ENCODE measurements at places on chromosomes 2 and 18.

GRCh38 chr2:200449149-200449548, 60.7 kb downstream of the KCTD18 start:
- no peak for DNase-seq

- DNase-seq = peak; percentile 44
Observed at GRCh38 chr18:13530879-13531387, 195.4 kb downstream of the FAM210A start.

GRCh38 chr18:39611381-39612100, 2045.9 kb upstream of the CELF4 start:
- no peak for DNase-seq

GRCh38 chr18:24488824-24489493, 28.5 kb downstream of the HRH4 start:
- DNase-seq = peak; percentile 67

DNA sequence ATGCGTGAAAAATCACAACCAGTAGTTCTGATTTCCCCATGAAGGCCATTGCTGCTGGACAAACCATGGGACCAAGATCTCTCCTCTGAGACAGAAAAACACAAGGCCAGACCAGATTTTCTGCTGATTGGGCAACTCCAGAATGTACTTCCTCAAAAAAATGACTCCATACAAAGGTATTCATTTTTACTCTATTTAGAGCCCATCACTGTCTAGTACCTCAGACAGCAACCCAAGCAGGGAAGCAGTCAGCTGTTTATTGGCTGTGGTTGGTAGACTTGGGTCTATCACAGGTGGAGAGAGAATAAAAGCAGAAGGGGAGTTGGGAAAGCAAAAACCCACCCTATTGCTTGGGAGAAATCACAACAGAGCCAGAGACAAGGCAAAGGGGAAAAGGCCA, 219.9 kb downstream of the PIK3C3 start:
- peak; percentile 4 for DNase-seq

- peak; percentile 45 for DNase-seq
Observed at GRCh38 chr2:55887901-55888624, 35.5 kb downstream of the EFEMP1 start.

DNA sequence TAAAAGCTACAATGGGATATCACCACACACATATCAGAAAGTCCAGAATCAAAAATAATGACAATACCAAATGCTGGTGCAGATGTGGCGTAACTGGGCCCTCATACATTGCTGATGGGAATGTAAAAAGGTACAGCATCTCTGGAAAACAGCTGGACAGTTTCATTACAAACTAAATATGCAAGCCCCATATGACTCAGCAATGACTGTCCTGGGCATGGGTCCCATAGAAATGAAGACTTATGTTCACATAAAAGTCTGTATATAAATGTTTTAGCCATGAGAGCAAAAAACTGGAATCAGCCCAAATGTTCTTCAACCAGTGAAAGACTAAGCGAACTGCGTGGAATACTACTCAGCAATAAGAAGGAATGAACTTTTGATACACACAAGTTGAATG, 56.7 kb downstream of the ALPK2 start:
- no peak for DNase-seq

GRCh38 chr18:4721545-4721944, 266.4 kb upstream of the DLGAP1 start:
- DNase-seq = no peak

GRCh38 chr18:80022613-80023012, 11.6 kb upstream of the RBFA start:
- DNase-seq = peak; percentile 46

DNA sequence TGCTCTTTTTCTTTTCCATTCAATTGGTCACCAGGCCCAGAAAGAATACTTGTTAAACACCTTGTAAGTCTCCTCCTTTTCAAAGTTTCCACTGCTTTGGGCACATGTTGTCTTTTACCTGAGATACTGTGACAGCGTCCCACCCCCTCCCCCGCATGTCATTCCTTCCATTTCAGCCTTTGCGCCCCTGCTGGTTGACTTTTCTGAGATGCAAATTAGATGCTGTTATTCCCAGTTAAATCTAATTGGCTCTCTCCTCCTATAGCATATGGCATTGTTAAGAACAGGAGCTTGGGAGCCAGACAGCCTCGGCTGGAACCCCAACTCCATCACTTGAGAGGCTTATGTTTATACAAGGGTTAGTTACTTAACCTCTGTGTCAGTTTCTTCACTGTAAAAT, 80.3 kb upstream of the GAREM1 start:
- DNase-seq = no peak

- DNase-seq = no peak
Observed at GRCh38 chr18:54148151-54148550, 76.3 kb downstream of the MBD2 start.

DNA sequence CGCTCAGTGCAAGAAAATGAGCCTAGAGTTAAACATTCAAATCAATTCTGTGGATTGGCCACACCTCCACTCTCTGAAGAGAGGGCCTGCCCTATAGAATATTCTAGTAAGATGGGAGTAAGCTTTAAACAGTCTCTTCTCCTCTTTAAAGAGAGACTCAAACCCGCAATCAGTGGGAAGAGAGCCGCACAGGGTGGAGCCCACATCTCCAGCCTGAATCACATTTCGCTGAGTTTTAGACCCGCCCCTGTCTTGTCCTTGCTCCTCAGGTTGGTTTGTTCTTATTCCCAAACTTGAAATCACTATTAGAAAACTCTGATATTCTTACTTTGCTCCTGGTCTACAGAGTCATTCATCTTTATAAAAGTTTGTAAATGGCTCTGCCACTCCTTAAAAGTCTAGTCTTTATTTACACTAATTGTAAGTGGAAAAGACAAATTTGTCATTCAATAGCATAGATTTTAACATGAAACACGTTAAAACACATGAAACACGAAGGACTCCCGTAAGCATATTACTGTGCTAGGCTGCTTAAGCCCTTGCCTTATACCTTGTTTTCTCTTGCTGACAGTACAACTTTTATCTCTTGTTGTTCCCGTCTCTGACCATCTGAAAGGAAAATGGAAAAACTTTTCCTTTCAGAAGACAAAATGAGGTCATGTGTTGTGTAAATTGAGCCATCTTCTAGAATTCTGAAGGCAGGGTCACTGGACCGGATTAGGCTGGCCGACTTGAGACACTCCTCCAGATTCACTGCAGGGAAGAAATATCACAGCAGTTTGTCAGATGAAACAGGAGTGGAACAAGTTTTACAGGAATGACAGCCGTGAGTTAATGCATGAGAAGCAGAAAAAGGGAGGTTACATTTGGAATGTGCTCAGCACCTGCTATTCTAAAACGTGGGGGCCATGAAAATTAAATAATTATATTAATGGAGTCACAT, 5.6 kb downstream of the DSC1 start:
- no peak for DNase-seq

- DNase-seq = no peak
Observed at GRCh38 chr18:50653402-50654093, 93.7 kb downstream of the MAPK4 start.

DNA sequence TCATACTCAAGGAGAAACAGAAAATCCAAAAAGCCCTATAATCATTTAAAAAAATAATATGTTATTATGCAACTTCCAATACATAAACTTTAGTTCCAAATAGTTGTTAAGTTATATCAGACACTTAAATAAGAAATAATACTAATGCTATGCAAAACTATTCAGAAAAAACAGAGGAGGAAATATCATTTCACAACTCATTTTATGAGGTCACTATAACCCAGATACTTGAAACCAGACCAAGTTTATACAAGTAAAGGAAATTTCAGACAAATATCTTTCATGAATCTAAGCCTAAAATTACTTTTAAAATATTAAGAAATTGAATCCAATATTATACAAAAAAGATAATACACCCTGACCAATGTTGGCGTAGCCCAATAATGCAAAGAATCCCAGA, 260.8 kb downstream of the CD226 start:
- no peak for DNase-seq

GRCh38 chr2:26721115-26722032, 28.9 kb downstream of the KCNK3 start:
- no peak for DNase-seq

DNA sequence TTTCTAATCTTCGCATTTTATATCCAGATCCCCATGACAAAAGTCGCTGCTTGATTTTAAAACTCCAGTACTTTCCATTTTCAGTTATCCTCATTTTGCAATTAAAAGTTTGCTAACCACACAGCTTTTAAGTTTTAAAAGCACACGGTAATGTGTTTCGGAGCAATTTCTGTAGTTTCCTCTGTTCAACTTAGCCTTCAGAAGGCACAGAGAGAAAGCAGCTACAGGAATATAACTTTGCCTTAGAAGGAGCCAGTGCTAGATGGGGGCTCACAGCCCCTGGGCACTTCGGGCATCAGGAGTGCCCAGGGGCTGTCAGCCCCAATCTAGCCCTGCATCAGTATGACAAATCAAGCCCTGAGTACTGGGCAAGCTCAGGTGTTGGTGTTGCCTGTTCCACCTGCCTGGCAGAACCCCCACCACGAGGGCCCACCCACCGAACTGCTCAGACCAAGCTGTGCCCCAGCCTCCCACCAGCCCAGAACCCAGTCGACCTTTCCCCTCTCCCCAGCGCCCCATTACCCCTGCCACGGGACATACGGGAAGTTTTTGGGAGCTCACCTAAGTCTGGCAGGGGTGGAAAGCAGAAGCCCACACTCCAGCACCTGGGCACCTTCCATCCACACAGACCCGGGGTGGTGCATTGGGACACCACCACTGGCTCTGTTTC, 47.3 kb downstream of the TRABD2A start:
- no peak for DNase-seq

DNA sequence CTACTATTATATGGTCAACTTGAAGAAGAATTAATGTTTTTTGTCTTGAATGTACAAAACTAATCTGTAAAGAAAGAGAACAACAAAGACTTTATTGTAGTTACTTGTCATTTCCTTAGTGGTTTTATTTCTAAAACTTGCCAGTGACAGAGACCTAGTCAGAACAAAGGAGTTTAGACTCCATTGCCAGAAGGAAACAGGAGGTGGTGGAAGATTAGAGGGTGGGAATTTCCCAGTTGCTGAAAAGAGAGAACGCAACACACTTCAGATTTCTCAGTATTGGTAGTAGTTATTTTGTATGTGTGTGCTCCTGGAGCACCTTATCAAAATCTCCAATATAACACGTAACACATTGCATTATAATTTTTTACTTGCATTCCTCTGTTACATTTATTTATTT, 81.4 kb downstream of the CDCA7 start:
- DNase-seq = no peak

GRCh38 chr2:148917431-148917830, 42.4 kb downstream of the KIF5C start:
- no peak for DNase-seq

GRCh38 chr18:44507729-44508325, 172.9 kb upstream of the SETBP1 start:
- peak; percentile 88 for DNase-seq

- no peak for DNase-seq
Observed at GRCh38 chr2:88831071-88831791, 139.8 kb downstream of the RPIA start.

- no peak for DNase-seq
Observed at GRCh38 chr2:11980809-11981208, 234.4 kb downstream of the LPIN1 start.

DNA sequence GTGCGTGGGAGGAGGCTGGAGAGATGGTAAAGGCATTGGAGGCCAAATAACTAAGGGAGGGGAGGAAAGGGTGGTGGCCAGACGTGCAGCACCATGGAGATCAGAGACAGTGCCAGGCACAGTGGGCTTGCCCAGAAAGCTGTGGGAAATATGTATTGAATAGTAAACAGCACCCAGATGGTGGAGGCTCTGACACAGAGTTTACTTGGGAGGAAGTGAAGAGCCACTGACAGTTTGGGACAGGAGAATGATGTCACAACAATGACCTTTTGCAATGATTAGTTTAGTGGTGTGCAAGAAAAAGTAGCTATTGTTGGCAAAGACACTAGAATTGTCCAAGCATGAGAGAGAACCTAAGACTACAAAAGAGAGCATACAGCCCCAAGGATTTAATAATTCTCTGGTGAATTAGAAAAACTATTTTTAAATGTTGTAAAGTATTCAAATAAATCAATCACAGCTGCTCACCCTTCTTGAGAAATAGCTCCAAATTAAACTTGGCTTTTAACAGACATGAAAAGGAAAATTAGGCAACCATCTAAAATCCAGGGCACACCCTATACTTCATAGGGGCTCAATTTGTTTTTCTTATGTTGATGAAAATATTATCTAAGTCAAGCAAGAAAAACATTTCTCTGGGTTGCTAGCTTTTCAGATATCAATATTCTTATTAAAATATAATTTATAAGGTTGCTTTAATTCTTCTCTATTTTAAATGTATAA, 458.7 kb upstream of the HNRNPA3 start:
- peak; percentile 22 for DNase-seq

GRCh38 chr2:177355874-177356273, 36.7 kb upstream of the AGPS start:
- no peak for DNase-seq

- DNase-seq = no peak
Observed at GRCh38 chr2:181552808-181553207, 95.6 kb downstream of the ITGA4 start.

- DNase-seq = no peak
Observed at GRCh38 chr18:44700652-44701051, 20.0 kb downstream of the SETBP1 start.

DNA sequence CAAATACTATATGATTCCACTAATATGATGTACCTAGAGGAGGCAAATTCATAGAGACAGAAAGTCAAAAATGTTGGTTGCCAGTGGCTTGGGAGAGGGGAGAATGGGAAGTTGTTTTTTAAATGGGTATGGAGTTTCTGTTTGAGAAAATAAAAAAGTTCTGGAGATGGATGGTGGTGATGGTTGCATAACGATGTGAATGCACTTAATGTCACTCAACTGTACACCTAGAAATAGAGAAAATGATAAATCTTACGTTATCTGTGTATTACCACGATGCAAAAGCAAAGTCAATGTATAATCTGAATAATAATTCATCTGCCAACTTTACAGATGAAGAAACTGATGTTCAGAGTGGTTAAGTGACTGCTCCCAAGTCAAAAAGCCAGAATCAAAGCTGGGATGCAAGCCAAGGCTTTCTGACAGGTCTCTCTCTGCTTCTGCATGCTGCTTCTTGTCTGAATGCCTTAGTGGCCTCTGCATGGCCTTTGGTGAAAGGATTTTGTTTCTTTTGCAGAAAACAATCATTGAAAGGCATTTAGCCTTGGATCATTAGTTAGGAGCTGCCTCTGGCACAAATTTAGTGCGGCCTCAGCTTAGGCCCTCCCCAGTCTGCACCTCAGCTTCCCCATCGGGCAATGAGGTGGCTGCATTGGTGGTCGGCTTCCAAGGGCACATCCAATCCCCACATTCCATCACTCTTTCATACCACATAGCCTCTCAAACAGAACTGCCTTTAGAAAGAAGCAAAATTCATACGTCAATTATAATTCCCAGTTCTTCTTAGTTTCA, 46.5 kb upstream of the MYCN start:
- DNase-seq = no peak

- peak; percentile 77 for DNase-seq
Observed at GRCh38 chr18:49249521-49249920, 210.9 kb downstream of the DYM start.

- no peak for DNase-seq
Observed at GRCh38 chr2:1773883-1774282, 29.6 kb upstream of the PXDN start.

DNA sequence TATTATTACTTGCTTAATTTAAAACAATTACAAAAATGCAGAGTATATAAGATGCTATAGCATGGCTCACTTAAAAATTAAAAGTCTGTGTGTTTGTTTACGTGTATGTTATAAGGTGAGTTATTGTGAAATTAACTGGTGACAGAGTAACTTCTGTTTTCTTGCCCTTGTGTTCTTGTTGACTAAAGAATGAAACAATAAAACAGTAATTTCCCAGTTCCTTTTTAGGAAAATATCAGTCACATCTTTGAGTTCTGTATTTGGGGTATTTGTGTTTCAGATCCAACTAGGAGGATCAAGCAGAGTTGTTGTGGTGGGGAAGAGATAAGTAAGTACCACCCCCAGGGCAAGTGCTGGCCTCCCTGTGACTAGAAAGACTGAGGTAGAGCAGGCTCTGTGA, 143.6 kb downstream of the CCDC148 start:
- DNase-seq = peak; percentile 56
